Thyroid gland (tissue), 4 donors: ENCODE measurements at places on chromosomes 16 and 17. TPM values are rescaled to one million over a fixed set of nuclear protein-coding genes. Genes with fewer than 3 reads are reported as not detected.
A peak's percentile ranks its signal among the peaks of the same experiment; 100 is the strongest.

DNA sequence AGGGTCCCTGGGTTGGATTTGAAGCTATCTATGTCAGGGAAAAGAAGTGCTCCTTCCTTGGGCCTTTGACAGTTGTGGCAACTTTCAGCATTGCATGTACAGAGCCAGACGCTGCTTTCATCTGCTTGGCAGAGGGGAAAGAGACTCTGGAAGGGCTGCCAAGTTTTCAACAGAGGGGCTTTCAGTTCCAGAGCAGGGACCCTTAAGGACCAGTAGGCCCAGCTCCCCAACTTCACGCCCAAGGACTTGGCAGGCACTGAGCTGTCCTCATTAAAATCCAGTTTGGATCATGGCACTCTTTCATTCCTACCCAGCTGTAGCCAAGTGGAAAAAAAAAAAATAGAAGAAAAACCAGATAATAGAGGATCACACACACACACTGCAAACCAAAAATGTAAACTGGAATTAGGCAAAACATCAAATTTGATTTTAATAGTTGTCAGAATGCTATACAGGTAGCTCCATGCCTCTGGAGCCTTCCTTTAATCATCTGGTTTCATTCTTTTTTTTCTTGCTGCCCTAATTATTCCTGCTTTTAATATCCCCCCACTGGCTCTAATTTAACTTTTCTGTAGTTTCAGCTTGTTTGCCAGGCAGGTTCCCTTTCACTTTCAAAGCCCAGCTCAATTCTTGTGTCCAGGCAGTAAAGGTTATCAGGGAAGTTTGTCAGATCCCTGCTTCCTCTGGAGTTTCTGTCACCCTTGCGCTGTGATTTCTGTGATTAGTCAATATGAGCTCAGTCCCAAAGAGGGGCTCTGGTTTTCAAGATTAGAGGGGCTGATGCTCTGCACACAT is 702.6 kb upstream of the CDH8 start:
- DNase-seq: peak; percentile 79

DNA sequence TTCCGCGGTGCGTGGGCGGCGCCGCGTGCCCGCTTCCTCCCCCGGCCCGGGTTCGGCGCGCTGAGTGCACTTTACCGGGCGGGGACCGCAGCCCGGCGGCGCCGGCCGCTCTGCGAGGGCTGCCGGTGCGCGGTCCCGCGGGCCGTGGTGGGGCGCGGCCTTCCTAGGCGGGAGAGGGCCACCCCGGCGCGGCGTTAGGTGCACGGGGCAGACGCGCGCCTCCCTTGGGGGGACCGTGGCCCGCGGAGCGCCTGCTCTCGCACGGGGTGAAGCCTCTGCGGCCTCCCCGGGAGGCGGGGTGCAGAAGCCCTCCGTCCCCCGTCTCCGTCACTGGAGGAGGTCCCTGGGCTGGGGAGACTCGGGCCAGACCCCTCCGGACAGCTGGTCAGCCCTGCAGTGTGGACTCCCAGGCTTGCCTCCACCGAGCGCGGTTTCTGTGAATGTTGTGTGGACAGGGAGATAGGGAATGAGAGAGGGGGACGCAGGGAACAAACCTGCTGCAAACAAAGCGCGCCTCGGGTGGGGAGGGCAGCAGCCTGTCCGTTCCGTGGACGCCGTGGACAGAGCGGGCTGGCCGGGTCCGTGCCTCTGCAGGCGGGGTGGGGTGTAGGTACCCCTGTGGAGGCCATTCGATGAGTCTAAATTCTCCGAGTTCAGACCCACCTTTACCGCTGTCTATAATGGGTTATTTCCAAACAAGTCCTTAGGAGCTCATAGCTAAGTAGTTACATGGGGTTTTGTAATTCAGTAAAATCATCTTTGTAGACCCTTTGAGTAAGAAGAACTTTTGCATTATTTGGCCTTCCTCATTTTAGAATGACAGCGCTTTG is 721 bp downstream of the TBCD start:
- no peak for DNase-seq

- DNase-seq: no peak
These were observed 11.5 kb downstream of the GUCY2D start for GRCh38 chr17:8013731-8014557.

DNA sequence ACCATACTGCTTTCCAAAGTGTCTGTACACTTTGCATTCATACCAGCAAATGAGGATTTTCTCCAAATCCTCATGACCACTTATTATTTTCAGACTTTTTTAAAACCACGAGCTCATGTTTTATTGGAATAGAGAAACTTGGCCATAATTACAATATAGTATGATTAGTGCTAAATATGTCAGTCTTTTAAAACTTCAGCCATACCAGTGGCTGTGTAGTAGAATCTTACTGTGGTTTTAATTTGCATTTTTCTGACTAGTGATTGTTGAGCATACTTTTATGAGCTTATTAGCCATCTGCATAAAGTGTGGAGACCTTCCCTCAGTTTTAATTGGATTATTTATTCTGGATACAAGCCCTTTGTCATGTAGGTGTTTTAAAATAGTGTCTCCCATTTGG is 57.8 kb downstream of the NLK start:
- DNase-seq: no peak

ITGA2B gene
- total RNA-seq: 4.6 TPM

ITGAD gene
- total RNA-seq: not detected

JPH3 gene
- 1.1 TPM for total RNA-seq

GRCh38 chr16:87809150-87809902 is 43.5 kb upstream of the KLHDC4 start:
- no peak for DNase-seq

DNA sequence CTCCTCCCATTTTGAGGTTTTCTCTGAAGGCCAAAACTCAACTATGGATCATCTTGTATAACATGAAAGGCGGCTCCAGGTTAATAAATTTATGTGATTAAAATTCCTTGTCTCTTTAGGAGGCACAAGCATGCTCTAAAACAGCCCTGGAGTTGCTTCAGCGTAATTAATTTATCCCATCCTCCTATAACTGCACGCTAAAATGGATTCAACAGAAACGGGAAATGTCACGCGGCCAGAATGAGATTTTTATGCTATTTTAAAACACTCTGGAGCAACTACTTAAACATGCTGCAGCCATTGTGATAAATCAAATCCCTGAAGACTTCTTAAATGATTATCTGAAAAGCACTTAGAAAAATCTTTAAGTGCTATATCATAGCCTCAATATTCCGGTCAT is 106.6 kb downstream of the ADAMTS18 start:
- DNase-seq: no peak

CCL2 gene
- total RNA-seq: 17.3 TPM

GRCh38 chr17:72125742-72126141 is 4.9 kb downstream of the SOX9 start:
- no peak for DNase-seq

OR1A1 gene
- total RNA-seq: not detected

- DNase-seq: no peak
These were observed 28.6 kb downstream of the GTF3C1 start for GRCh38 chr16:27520982-27521673.

- no peak for DNase-seq
These were observed 5.3 kb upstream of the CCL1 start for GRCh38 chr17:34368196-34368945.

MT1M gene
- total RNA-seq: 39.6 TPM

SDK2 gene
- total RNA-seq: 1.5 TPM

DNA sequence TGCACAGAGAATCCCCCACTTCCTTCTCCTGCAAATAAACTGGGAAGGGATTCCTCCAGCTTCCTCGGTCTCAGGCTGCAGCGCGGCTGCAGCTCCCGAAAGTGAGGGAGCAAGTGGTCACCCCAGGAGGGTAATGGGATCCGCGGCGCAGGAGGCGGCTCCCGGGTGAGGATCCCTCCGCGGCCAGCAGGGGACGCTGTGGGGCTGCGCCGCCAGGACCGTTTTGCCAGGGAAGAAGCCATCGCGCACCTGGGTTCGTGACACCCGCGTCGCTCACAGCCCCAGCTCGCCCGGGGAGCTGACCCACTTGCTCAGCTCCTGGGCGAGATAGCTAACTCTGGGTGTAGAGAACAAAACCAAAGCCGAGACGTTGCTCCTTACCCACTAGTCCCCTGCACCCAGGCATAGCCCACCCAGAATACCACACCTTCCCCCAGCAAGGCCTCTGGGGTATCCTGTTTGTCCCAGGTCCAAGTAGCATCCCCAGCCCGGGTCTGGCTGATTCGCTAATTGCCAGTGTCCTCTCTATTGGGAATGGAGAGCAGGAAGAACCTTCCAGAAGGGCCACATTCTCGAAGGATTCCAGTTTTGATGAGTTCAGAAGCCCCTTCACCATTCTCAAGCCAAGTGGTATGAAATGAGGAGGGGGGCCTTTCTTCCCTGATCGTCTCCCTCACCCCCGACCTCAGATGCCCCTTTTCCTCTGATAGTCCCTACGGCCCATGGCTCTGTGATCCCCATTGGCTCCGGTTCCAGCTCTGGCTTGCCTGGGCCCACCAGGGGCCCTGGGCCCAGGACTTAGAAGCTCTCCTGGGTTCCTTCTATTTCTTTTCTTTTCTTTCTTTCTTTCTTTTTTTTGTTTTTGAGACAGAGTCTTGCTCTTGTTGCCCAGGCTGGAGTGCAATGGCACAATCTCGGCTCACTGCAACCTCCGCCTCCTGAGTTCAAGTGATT is 14.1 kb downstream of the CYGB start:
- peak; percentile 68 for DNase-seq

DNA sequence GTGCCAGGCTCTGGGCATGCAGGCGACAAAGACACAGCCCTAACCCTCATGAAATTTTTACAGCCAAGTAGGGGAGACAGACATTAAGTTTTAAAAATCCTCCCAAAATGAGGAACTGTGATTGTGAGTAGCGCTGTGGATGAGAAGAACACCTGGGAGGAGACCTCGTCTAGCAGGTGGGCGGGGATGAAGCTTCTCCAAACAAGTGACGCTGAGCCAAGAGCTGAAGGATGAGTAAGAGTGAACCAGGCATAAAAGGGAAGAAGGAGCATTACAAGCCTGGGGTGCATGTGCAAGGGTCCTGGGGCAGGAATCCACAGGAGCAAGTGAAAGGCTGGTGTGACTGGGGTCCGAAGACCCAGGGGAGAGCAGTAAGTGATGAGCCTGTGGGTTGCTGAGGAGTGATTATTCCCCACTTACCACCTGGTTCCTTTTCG is 149.4 kb upstream of the HS3ST2 start:
- no peak for DNase-seq

OR3A2 gene
- total RNA-seq: not detected

DNA sequence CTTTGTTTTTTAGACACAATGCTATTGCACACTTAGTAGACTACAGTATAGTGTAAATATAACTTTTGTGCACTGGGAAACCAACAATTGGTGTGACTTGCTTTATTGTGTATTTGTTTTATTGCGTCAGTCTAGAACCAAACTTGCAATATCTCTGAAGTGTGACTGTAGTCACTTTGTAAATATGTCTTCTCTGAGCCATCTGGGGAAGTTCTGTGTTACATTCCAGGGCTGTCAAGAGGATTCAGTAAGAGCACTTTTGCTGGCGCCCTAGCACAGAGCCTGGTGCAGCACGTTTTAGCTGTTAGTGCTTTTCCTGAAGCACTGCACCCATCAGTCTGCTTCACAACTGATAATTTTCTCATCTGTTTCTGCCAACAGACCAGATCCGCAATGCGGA is 73.2 kb downstream of the NT5M start:
- peak; percentile 54 for DNase-seq

- no peak for DNase-seq
These were observed 262.0 kb downstream of the CPPED1 start for GRCh38 chr16:12541672-12542071.

CNGB1 gene
- 0.13 TPM for total RNA-seq

DNA sequence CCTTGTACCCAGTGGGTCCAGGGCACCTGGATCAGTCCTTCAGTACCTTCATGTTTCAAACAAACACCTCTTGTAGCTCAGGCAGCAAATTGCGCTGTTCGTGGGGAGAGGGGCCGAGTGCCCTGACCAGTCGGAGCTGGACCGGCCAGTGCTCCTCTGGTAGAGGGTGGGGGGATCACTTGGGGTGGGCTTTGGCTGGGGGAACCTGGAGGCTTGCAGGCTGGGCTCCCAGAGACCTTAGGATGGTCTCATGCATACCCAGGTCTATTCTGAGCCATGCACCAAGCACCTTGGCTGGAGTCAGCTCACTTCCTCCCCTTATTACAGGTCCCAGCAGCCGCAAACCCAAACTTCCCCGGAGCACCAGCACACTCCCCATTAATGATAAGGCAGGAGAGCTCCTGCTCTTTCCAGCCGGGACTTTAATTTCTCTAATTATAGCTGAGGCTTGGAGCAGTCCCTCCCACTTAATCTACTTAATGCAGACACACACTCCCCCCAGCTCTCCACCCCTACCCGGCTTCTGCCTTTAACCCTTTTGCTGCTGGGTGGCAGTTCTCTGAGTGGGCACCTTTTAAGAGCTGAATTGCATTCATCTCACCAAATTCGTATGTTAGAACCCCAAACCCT is 26.3 kb upstream of the MGAT5B start:
- DNase-seq: no peak

TNP2 gene
- not detected for total RNA-seq

SMTNL2 gene
- total RNA-seq: 0.81 TPM

- no peak for DNase-seq
These were observed 91.5 kb downstream of the SNX11 start for GRCh38 chr17:48198950-48199541.

DNA sequence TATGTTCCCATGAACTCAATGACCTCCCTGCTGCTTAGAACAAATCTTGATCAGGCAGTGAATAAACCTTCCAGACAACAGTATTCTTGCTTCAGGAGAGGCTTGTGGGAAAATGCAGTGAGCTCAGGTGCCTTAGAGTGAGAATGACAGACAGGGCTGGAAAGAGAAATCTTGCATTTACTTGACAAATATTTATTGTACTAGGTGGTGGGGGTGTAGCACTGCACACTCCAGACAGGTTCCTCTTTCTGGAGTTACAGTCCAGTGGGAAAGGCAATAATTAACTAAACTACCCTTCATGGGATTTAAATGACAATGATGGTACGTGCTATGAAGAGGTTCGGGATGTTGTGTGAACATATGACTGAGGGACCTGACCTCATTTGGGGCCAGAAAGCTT is 182.9 kb downstream of the SHISA9 start:
- no peak for DNase-seq

KDM8 gene
- 14.9 TPM for total RNA-seq

KRTAP9-8 gene
- total RNA-seq: not detected

- no peak for DNase-seq
These were observed 58.4 kb downstream of the MEAK7 start for GRCh38 chr16:84446084-84446483.

DNA sequence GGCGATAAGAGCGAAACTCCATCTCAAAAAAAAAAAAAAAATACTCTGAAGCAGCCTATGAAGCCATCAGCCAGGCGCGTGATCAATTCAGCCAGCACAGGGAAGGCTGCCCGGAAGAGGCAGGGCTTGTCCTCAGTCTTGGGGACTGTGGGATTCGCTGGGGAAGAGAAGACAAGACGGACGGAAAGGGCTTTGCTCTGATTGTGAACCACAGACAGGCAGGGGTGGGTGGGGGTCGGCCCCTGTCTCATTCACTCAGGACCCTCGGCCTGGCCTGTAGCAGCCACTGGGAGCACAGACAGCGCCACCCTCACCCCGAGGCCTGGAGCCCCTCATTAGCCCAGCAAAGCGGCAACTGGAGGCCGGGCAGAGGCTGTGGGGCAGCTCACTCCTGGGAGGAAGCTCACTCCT is 37.2 kb downstream of the ABR start:
- no peak for DNase-seq

LGALS9 gene
- total RNA-seq: 10.1 TPM

COL1A1 gene
- 23.4 TPM for total RNA-seq
